ACHN (cell line): ENCODE measurements at places on chromosomes 1 and 21.

DNA sequence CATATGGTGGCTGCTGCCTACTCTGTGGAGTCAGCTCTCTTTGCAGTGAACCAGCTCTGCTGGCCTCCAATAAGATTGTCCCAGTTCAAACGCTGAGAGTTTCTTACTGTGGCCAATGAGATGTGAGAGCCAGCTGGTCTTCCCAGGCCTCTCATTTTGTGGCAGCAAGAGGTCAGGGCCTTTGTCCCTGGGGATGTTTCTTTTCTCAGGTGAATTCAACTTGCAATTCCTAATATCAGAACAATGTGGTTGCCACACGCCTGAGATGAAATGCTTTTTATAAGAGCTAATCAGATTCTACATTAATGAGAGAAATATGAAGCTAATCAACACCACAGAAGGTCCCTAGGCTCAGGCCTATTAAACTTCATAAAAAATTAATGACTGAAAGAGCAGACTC, 660.1 kb upstream of the CAMK1G start:
- DNase-seq = no peak

DNA sequence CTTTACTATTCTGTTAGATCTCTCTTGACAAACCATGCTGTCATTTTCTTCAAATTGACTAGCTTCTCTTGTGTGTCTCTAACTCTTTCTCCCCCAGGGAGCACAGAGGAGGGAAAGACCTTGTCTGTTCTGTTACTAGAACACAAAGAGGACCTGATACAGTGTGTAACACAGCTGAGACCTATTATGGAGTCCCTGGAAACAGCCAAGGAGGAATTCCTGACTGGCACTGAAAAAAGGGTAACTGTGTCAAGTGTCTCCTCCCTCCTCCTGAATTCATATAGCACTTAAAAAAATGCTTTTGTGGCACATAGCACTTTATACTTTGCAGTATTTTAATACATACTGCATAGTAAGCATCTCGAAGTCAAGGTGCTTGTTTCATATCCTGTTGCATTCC, 50.6 kb downstream of the ZBTB40 start:
- DNase-seq = no peak

DNA sequence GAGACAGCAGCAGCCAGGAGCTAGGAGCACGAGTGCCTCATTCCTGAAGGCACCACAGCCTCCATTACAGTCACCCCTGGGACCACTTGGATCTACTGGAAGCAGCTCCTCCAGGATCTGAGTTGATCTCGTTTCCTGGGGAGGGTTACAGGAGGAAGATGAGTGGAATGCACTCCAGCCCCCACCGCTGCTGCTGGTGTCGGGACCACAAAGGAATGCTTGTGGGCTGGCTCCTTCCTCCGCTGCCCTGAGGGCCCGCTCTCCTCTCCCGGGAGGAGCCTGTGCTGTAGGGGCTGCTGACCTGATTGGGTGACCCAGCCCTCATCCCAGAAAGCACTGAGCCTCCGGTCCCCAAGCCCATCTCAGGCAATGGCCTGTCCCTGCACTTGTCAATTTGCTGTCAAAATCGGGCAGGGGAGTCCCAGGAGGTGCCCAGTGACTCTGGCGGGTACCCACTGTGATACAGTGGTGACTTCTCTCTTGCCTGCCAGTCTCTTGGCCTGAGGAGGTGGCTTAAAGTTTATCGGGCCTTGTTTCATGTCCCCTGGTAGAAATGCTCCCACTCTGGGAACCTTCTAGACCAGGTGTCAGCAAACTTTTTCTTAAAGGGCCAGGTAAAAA, 23.1 kb downstream of the IL10RB start:
- DNase-seq = no peak

DNA sequence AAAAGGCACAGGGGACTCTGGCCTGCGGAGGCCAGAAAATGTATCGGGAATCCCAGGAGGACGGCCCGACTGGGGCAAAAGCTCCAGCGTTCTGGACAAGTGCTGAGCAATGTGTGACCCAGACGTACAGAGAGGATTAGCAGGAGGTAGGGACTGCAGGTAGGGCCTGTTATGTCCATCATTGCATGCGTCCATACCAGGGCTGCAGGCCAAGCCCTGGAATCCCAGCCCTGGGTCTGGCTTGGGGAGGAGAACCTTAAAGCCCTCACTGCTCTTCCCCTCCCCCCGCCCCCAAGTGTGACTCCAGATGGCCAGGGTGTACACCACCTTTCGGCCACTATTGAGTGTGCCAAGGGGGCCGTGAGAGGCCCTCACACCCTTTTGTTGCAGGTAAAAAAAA, 2.0 kb downstream of the RNF207 start:
- no peak for DNase-seq

GRCh38 chr1:78483903-78484302, 6.9 kb upstream of the PTGFR start:
- DNase-seq = no peak

DNA sequence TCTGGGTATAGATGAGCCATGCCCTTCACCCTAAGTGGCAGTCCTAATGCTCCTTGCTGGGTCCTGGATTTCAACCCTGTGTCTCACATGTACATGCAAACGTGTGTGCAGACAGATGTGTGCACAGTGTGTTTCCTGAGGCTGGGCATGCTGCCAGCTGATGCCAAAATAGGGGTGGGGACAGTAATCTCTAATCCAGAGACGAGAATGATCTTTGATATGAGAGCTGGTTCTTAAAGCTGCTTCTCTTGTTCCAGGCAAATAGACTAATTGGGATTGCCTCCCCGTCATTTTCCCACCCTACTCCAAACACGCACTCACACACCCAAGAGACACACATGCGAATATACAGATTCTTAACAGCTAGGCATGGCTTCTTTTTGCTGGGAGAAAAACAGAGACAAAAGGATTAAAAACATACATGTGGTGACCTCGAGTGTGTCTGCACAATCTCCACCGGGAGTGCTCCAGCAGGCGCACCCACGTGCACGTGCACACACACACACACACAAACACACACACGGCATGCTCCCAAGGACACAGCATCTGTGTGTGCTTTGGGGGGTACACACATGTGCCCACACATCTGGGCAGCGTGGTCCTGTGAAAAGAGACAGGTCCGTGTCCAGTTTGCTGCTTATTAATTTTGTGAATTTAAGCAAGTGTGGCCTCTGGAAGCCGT, 102.1 kb upstream of the ZBTB40 start:
- DNase-seq = no peak

- no peak for DNase-seq
These were observed 247.3 kb downstream of the PLPP3 start for GRCh38 chr1:56331892-56332567.

DNA sequence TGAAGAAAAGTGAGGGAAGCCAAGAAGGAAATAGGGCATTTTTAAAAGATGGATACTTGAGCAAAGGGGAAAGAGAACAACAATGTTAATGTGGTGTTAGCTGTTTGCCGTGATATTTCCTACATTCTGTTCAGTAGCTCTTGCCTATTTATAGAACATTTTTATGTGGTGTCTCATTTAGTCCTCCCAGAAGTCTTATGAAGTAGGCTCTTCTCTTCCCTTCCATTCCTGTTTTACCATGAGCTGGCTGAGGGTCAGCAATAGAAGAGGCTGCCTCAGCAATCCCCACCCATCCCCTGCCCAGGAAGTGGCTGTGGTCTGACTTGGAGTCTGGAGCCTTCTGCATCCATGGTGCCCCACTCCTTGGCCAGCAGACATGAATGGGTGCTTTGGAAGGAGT, 60.1 kb downstream of the KIAA0040 start:
- no peak for DNase-seq

- no peak for DNase-seq
These were observed 6.9 kb downstream of the ADSS2 start for GRCh38 chr1:244444854-244445253.

DNA sequence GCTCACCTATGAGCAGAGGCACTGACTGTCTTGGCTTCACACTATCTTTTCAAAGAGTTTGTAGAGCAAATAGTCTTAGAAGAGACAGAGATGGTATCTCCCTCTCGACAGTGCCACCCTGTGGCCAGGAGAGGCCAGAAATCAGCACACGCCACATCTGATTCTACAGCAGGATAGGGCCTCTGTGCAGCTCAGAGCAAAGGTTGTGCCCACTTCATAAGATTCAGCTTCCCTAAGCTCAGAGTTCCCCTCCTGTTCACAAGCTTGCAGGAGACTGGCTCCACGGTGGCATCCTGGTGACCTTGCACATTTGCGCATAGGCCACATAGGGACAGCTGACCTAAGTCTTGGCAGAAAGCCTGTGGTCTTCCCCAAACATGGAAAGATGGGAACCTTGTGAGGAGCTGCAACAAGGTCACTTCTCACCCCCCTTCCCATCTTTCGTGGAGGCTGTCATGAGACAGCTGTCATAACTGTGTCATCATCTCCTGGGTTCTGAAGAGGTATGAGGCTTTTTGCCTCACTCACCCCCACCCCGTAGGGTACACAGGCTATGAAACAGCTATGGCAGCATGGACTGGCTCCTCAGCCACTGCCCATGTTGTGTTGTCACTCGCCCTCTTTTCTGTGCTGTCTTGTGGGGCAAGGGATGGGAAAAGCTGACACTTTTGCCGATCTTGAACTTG, 3.0 kb downstream of the ITLN2 start:
- DNase-seq = peak; percentile 67

DNA sequence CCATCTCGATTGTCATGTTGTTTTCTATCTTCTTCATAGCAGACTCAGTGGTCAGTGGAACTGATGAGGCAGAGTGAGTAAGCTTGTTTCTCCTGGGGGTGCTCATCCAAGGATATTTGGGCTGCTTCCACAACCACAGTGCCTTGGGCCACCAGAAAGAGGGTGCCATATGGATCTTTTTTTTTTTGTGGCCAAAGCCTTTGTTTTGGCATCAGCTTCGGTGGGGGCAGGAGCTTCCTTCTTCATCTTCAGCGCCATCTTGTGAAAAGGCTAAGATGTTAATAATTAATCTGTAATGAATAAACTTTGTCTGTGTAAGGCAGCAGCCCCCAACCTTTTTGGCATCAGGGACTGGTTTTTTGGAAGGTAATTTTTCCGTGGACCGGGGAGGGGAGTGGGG, 6.6 kb upstream of the PLPP3 start:
- no peak for DNase-seq

GRCh38 chr1:234604495-234605398, 5.2 kb downstream of the IRF2BP2 start:
- DNase-seq = peak; percentile 58

DNA sequence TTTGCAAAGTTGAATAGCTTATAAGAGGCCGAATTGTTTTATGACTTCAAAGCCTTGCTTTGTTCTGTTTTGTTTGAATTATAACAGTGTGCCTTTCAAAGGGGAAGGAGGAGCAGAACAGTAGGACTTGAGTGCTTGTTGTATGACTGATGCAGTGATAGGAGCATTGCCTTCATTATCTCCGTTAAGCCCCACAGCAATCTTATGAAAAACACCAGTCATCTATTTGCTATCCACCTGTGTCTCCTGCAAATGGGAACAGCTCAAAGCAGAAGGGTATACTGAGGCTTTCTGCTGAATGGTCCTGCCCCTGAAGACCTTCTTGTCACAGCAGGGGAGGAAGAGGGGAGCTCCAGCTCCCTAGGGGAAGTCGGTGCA, 127.5 kb downstream of the RNF220 start:
- no peak for DNase-seq

DNA sequence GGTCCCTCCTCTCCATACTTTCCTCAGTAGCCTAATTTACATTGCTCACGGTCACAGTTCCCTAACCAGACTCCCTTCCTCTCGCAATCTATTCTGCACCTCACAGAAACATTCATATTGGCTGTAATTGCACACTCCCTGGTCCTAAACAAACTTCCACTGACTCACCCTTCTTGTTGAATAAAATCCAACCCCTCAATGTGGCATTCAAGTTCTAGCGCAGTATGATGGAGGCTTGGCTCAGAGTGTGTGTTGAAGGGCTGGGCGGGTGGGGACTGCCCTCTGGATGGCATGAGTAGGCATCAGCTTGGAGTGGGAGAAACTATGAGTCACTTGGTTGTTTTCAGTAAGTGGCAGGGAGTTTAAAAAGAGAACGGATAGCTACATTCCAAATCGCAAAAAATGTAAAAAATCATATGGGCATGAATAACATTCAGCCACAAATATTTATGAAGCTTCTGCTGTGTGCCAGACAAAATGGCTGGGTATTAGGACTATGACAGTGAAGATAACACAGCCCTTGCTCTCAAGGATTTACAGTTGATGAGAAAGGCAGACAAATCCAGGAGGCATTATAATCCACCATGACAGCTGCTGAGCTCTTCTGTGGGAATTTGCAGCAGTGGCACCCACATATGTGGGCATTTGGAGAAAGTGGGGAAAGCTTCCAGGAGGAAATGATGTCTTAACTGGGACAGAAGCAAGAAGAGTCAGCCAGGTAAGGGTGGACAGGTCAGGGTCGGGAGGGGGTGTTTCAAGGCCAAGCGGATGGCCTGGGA, 42.2 kb upstream of the LYST start:
- DNase-seq = peak; percentile 95

- no peak for DNase-seq
These were observed 4.1 kb downstream of the KRTAP12-1 start for GRCh38 chr21:44677881-44678280.

DNA sequence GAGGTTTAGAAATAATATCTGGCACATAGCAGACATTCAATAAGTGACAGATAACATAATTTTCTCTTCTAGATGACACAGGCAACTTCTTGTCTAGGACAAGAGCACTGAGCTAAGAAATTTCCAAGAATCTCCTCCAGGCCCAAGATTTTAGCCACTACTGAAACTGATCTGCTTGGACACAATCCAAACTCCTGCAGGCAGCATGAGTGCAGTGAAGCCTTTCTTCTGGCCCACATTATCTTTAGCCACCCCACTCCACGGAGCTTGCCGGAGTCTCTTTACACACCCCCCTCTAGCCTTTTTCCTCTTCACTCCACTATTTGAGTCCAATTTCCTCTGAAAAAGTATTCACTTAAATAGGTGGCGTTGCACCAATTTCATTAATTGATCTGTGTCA, 142.9 kb upstream of the DUSP10 start:
- DNase-seq = no peak
